ENCODE measurements at places on chromosomes 6 and 20.
A peak's percentile ranks its signal among the peaks of the same experiment; 100 is the strongest.

DNA sequence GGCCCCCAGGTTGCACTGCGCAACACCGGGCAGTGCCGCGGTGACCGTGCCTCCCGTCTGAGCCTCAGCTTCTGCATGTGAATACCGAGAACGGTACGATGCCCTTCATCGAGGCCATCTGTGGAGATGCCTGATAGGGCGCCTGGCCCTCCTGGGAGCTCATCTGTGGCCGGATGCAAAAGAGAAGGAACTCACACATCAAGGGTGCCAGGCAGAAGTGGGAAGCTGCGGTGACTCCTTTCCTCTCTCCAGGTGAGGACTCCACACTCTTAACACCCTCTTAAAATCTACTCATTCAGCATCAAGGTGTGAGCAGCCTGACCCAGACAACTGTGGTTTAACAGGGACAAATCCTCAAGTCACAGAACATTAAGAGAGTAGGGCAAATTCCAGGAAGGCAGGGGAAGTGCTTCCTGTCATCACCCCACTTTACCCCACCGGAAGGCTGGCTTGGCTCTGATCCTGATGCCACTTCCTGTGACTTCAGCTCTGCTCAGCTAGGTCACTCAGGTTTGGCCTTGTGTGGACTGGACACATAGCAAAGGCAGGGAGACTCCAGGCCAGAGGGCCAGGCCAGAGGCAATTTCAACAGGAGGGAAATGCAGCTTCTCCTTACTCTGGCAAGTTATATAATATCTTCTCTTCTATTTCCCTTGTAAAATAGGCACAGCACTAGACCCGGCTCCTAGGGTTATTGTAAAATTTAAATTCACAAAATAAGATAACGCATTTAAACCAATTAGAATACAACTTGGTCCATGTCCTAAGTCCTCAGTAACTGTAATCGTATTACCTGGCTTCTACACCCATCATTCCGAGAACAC is 69.4 kb downstream of the CPNE5 start:
- no peak for DNase-seq

DNA sequence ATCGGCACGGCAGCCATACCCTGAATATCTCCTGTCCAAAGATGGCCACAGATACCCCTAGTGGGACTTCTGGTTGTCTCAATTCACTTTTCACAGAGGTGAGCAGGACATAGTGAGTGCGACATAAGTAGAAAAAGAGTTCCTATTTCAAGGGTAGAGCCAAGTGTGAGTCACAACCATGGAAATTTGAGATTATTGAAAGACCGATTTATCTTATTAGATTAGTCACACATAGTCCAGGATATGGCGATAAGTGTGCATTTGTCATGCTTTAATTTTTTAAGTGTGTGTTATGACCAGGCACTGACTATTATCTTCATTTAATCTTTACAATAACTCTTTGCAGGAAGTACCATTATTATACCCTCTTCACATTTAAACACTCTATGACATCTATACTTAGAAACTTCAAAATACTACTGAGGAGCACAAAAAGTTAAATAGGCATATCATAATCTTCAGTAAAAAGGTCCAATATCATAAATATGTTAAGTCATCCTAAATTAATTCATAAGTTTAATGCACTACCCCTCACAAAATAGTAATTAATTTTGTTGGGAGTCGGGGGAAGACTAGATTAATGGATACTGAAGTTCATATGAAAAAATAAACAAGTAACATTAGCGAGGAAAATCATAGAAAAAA is 13.4 kb upstream of the TNFAIP3 start:
- no peak for DNase-seq

GRCh38 chr20:62232194-62232593 is 6.1 kb upstream of the OSBPL2 start:
- DNase-seq, result peak; percentile 25

DNA sequence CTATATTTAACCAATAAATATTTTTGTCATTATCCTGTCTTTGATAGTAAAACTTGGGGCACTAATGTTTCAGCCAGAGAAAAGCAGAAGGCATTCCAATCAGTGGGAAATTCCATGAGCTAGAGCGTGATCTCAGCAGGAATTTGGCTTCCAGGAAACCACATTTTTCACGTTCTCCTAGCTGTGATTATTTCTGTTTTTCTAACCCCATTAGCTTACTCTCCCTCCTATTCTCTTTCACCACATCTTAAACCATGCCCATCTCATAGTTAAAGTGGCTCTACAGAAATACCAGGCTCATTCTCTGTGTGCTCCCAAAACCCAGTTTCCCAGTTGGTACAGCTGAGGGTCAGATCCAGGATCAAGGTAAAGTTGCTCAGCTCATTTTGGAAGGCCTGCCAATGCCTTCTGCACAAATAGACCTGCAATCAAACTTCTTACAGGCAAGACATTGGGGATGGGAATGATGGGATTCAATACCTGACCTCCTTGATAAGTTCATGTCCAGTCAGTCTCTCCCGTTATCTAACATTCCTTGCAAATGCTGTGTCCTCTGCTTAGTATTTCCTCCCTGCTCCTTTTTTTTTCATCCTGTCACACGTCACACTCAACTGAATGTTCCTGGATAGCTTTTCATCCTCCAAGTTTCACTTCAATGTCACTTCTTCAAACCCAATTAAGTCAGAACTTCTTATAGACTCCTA is 33.1 kb upstream of the TMEM30A start:
- no peak for DNase-seq

DNA sequence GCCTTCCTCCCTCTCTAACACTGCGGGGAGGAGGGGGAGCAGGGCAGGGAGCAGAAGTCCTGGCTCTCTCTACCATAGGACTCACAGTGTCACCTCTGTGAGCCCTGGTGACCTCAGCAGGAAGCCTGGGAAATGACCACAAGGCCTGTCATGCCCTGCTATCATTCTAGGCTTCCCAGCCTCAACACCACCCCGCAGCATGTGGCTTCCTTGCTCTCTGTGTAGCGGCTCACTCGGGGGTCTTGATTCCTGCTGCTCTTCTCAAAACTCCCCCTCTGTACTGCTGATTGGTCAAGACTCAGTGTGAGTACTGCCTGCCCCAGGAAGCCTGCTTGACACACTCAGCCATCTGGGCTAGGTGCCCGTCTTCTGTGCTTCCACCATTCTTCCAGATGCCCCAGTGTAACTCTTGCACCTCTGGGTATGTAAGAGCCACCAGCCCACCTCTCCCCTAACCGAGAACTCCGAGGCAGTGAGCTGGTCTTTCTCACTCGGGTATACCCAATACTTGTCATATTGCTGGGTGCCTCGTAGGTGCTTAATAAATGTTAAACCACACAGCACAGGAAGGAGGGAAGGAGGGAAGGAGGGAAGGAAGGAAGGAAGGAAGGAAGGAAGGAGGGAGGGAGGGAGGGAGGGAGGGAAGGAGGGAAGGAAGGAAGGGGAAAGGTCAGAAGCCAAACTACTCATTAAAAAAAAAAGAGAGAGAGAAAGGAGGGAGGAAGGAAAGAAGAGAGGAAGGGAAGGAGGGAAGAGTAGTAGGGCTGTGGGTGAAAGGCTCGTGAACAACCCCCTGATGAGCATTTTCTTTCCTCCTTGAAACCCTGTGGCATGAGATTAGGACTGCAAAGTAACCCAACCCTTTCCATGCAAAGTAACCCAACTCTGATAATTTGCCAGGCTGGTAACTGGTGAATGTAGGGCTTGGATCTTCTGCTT is 5.0 kb downstream of the MDFI start:
- no peak for DNase-seq

DNA sequence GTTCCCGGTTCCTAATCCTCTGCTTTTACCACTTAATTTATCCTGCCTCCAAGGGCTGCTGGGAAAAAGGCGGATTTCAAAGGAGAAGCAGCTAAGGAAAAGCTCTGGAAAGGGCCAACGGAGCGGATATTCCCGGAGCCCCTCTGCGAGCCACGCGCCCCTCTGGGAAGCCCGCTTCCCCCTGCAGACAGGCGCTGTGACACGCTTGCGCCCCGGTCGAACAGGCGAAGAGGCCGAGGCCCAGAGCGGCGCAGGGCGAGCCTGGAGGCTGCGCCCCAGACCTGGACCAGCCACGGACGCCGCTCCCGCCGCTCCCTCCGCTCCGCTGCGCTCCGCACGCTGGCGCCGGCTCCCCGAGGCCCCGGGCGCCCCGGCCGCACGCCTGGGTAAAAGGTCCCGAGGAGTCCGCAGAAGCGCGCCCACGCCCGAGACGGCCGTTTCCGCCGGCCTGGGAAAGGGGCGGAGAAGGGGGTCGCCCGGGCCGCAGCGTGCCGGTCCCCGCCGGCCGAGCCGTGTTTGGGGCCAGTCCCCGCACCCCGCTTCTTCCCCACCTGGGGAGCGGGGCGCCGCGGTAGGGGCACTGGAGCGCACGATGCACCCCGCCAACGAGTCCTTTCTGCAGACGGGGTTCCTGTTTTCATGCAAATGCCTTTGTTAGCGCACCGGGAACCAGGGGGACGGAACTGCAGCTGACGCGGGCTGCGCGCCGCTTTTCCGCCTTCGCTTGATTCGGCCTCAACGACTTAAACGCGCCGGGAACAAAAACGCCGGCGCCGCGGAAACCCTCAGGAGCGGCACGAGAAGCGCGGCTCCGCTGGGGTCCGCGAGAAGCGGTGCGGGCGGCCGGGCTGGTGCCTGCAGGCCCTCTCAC is 91.9 kb upstream of the SIRPA start:
- DNase-seq, result peak; percentile 73

DNA sequence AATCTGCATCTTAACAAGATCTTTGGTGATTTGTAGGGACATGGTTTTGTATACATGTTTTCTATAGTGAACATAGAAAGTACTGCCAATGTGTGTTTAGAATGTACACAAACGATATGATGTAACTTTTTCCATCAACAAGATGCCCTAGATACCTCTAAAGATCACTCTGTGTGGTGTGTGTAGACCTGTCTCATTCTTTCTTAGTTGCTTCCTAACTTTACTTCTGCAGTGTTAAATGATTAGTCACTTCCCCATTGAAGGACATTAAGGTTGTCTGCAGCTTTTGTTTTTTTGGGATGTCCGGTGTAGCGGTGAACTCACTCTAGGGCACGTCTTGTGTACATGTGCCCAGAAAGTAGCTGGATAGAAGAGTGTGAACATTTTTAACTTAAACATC is 35.9 kb downstream of the CDYL start:
- no peak for DNase-seq

DNA sequence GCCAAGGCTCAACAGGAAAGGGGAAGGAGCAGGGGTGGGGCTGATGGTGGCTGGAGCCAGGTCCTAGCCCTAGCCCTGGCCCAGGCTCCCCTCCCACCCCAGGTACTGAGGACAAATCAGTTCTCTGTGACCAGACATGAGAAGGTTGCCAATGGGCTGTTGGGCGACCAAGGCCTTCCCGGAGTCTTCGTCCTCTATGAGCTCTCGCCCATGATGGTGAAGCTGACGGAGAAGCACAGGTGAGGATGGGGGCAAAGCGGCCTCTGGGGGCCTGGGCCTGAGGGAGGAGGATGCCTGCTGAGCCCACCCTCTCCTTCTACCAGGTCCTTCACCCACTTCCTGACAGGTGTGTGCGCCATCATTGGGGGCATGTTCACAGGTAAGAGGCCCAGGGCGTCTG is 15.0 kb downstream of the ERGIC3 start:
- no peak for DNase-seq

GRCh38 chr20:15992564-15992963 is 580.7 kb downstream of the KIF16B start:
- no peak for DNase-seq

DNA sequence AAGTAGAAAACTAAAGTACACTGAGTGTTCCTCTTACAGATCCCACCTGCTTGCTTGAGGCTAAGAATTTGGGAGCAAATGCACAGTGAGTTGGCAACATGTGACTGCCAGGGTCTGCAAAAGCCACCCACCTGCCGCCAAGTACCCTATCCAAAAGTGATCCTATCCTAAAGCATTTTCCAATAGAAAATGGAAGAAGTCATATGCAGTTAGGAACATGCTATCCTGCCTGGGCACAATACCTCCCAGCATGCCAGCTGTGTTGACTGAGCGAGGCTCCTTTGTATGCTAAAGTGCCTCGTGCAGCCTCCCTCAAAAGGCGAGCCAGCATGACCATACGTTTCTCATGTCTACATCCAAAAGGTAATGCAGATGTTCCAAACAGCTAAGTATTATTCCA is 52.7 kb downstream of the TRAF3IP2 start:
- no peak for DNase-seq
